NCI-H526 treated with DMSO at 0.1 percent for 48 hours (cell line): ENCODE measurements at places on chromosomes 1 and 21.
A peak's percentile ranks its signal among the peaks of the same experiment; 100 is the strongest.

DNA sequence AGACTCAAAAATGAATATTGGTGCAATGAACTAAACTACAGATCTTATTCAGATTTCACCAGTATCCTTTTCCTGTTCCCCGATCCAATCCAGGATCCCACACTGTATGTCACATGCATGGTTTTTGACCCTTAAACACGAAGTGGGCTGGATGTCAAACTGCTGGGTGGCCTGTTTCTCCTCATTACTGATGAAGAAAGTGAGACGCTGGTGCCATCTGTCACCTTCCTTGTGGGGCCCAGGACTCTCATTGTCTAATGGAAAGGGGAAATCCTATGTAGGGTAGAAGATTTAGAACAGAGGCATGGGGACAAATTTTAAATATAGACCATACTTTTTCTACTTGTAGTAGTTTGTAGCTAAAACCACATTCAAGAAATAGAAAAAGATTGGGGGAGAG, 56.2 kb downstream of the DISC1 start:
- DNase-seq = no peak

GRCh38 chr1:154957091-154957657, 1.3 kb upstream of the PBXIP1 start:
- DNase-seq = no peak

GRCh38 chr1:35530168-35530567, 27.0 kb downstream of the KIAA0319L start:
- no peak for DNase-seq

- no peak for DNase-seq
Measured at GRCh38 chr1:210696709-210697108, 368.0 kb downstream of the HHAT start.

- peak; percentile 27 for DNase-seq
Measured at GRCh38 chr1:38029081-38029681, 16.6 kb downstream of the UTP11 start.

- no peak for DNase-seq
Measured at GRCh38 chr21:32929633-32930038, 96.1 kb upstream of the OLIG2 start.

DNA sequence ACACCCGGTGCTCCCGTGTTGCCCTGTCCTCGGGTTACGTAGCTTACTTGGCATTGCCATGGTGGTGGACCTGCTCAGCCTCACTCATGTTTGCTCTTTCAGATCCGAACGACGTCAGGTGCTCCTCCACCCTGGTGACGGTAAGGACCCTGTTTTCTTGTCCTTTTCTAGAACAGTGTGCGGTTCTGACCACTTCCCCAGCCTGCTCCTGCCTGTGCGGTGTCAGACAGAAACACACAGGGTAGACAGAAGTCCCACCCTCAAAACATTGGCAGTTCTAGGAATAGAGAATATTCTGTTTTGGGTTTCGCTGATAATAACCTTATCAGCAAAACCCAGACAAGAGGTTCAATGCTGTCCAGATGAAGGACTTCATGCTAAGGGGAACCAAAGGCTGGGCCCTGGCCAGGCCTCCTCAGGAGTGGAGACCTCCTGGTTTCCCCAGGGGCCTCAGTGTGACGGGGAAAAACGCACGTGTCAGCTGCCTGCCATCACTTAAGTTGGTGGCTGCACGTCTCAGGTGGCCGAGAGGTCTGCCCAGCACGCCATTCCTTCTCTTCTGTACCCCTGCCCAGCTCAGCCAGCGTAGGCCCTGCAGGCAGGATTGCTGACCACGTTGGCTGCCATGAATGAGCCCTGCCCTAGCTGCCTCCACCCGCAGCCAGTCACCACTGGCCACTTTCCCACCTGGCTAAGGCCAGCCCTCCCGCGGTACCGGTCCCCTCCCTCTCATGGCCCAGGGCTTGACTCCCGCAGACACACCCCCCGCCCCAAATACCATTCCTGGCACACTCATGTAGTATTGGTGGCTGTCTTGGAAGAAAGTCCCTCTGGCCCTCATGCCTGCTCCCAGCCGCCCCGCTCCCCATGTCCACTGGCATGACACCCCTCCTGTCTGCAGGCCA, 33.6 kb downstream of the SLC37A1 start:
- DNase-seq = no peak

DNA sequence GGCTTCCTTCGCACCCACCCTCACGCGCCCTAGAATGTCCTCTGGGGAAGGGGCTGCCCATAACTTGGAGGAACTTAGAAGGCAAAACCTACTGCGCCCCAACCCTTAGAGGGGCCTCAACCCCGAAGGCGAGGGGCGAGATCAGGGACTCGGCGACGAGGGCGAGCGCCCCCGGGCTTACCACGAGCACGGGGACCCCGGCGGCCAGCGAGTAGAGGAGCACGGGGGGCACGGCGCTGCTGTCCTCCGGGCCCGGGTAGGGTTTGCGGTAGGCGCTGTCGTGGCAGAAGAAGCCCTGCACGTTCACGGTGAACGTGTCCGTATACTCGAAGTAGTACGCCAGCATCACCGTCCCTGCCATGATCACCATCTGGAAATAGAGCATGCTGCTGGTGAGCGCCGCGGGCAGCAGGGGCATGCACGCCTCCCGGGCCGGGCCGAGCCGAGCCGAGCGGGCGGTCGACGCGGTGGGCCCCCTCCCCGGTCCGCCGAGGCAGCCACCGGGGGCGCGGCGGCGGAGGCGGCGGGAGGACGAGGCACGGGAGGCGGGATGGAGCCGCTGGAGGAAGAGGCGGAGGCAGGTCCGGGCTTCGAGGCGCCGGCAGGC, 304 bp downstream of the PLPPR5 start:
- DNase-seq = peak; percentile 14

GRCh38 chr1:91731815-91732214, 154.1 kb downstream of the TGFBR3 start:
- no peak for DNase-seq

DNA sequence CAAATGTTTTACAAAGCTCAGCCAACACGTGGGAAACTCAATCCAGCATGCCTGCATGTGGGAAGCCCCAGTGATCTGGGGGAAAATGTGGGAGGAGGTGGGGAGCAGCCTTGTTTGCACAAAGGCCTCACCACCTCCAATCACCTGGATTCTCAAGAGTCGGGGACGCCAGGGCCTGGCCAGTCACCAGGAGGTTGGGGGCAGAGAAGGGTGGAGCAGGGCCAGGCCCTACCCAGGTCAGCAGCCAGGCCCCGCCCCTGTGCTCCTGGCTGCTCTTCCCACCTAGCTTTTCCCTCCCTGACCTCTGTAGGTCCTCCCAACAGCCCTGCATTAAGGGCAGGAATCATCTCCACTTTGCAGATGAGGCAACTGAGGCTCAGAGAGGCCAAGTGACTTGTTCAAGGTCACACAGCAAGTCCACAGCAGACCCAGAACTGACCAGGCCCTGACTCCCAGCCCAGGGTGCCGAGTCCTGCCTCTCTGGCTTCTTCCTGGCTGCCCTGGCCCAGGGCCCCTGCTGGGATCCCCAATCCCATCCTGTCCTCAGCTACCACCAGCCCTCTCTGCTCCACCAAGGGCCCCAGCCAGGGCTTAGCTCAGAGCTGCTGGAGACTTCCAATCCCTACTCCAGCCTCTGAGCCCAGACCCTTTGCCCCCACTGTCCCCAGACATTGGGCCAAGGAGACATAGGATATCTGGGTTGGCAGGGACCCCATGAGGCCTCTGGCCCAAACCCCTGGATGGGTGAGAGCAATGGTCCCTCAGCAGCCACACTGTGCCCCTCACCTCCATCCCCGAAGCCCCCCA, 508.6 kb downstream of the PTPRU start:
- no peak for DNase-seq

DNA sequence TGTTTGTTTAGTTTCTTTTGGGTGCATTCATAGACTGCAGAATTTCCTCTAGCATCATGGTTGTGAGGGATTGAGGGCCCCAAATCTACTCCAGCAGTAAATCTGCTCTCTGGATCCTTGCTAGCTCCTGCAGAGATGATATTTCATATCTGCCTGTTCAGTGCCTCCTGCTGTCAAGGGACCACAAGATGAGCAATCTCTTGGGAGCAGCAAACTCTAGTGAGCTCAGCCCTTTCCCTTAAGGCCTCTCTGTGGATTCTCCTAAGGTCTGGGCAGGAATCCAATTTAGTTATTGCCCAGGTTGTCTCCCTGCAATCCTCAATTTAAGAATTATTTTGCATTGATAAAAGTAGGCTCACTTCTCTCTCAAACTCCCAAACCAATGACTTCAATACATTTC, 76.9 kb downstream of the RGS18 start:
- DNase-seq = no peak

DNA sequence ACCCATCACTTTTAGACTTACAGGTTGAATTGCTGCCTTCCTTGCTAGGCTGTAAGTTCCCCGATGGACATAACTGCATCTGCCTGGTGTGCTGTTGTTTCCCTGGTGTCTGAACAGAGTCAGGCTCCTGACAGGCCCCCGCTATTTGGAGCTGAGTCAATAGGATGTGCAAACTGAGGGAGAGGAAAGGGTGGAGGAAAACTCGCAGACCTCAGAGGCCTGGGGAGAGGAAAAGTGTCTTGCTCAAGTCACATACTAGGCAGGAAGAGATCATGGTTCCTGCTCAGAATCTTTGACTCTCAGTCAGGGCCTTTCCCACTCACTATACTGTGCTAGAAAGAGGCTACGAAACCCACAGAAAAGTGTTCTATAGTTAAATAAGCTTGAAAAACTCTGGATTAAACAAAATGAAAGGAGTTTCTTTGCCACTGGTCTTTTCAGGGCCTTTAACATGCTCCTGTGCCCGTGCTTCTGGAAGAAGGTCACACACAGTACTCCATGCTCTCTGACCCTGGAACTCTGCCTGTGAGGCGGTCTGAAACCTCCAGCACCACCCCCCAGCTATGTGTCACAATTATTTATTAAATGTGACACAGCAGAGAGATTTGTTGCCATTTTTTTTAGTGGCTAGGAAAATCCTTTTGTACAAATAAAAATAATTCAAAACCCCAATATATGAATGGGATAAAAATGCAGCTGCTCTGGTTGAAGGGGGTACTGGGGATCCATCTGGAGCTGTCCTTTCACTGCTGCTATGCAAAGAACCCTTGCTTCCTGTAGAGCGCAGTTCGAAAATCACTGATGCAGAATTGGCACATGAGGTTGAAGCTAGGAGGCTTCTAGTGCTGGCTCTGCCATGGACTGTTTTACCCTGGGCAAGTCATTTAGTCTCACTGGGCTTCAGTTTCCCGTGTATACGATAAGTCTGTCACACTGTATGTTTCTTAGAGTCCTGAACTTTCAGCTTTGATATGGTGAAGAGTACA, 20.1 kb upstream of the CDCP2 start:
- DNase-seq = no peak

DNA sequence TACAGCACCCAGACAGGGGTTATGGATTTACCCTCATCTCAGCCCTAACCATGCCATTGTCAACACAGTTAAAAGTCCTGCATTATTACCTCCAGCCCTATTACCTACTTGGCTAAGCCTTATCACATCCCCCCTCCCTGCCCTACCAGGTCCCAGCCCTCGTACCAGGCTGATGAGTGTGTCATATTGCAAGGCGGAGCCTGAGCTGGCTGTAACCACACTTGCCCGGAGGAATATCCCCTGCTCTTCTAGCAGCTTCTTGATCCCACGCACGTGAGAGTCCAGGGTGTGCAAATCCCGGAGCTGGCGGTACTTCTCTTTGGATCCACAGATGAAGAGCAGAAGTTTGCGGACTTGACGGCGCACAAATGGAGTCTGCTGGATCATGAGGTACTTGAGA, 87.4 kb downstream of the UBR4 start:
- DNase-seq = no peak
